Foreskin keratinocyte (primary cell): ENCODE measurements at places on chromosomes 2 and 18.

GRCh38 chr2:10079870-10080535, at the start of gene CYS1:
TSS of gene CYS1 (minus strand) at chr2:10080411. CDS start at chr2:10080223, 188 bp downstream.
- no peak for DNase-seq

GRCh38 chr2:75063906-75064305, 105.5 kb downstream of the POLE4 start:
- DNase-seq: no peak

GRCh38 chr2:230830428-230830827, 34.3 kb upstream of the ITM2C start:
- no peak for DNase-seq

DNA sequence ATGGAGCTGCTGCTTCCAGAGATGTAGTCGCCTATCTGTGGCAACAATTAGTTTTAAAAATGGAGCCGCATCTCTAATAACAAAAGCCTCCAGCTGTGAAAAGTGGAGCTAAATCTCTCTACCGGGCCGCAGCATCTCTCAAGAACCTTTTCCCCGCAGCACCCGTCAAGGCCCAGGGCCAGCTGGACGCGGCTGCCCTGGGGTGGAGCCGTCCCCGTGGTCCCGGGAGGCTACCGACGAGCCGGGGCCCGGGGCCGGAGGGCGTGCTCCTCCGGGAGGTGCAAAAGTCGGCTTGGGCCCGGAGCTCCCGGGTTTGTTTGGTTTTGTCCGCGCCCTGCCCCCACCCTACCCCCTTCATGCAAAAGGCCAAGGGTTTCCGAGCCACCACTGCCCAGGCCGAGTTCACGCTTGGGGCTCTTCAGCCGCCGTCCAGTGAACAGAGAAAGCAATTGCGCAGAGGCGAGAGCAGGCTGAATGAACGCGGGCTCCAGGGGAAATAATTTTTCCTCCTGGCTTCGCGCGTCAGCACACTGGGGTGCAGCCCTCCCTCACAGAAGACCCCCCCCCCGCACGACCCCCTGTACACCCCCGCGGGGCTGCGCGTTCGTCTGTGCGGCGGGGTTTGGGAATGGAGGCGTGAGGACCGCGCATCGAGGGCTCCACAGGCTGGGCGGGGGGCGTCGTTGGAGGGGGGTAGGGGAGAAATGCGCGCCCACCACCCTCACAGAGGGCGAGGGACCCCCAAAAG, 557 bp upstream of the GREB1L start:
- no peak for DNase-seq

DNA sequence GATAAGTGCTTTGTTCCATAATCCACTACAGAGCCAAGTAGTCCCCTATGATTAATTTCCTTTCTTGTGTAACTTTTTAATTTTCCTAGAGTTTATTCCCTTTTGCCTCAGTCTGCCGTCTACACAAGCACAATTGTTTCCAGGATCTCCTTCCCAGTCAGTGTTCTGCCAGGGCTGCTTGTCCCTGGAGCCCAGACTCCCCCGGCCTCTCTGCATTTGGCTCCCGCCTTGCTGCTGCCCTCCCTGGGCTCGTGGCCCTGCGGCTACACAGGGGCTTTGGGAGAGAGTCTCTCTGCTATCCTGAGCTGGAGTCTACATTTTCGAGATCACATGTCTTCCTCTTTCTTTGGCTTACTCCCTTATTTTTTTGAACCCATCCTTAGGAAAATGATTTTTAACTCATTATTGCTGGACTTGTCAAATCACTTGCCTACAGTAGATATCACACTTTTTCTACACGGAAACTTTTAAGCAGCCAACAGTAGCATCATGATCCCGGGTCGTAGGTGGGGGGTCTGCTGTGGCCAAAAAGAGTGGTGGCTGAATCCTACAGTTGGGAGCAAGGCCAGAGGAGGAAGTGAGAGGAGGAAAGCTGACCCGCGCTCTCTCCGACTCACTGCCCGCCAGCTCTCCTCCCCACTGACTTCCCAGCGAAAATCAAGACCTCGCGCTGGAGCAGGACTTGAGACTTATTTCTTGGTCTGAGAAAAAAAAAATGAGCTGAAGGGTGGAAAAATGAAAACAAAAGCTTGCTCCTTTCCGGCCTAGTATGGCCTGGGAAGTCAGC, 9.4 kb downstream of the FBLN7 start:
- DNase-seq: no peak

DNA sequence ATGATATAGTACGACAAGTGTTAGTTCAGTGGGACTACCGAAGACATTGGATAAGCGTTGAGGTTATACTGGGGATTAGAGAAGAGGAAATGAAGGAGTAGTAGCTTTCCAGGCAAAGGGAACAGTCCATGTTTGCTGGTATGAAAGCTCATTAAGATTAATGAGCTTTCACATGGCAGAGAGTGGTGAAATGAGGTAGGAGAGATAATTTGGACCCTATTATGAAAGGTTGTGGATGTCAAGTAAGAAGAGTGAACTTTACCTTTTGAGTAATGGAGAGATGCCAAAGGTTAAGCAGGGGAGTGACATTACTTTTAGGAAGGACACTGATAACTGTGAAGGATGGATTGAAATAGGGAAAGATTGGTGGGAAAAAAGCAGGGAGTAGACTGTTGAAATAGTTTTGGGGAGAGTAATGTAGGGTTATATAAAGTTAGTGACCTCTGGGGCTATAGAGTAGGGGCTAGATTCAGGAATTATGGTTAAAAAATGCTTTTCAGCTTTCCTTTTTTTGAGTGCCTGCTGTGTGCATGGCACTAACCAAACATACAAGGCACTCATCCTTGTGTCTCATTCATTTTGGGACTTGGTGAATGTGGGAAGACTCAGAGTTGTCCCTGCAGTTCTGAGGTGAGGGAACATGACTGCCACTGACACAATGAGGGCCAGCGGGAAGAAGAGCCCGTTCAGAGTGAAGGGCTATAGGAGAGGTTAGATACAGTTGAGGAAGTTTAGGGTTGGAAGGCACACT, 87.2 kb upstream of the STON1 start:
- DNase-seq: no peak

DNA sequence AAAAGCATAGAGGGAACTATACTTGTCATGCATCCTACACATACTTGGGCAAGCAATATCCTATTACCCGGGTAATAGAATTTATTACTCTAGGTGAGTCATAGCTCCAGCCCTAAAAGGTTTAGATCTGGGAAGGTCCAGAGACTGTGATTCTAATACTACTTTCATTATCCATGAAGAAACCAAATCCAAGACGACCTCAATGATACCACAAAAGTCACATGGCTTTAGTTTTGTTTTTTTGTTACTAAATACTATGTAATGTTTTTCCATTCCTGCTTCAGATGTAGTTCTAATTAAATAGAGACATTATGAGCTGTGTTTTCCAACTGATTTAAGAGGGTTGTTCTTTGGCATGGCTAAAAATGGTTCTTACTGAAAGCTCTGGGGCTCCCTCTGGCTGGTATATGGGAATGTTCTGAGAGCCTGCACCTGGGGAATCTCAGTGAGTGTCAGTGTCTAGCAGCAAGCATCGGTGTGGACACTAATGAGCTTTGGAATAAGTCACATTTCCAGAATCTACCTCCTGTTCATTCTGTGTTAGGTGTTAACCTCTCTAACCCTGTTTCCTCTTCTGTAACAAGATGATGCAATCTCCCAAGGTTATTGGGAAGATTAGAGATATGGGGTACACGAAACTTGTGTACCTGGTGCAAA, 20.5 kb upstream of the IL1RL2 start:
- DNase-seq: peak; percentile 66

- peak; percentile 97 for DNase-seq
Measured at GRCh38 chr18:27839141-27839540, 337.8 kb downstream of the CDH2 start.

GRCh38 chr2:53051157-53051556, 716.4 kb upstream of the CHAC2 start:
- DNase-seq: peak; percentile 27

GRCh38 chr18:12621742-12622306, 36.1 kb downstream of the SPIRE1 start:
- peak; percentile 78 for DNase-seq

GRCh38 chr18:23541349-23542093, 38.2 kb downstream of the RMC1 start:
- no peak for DNase-seq

DNA sequence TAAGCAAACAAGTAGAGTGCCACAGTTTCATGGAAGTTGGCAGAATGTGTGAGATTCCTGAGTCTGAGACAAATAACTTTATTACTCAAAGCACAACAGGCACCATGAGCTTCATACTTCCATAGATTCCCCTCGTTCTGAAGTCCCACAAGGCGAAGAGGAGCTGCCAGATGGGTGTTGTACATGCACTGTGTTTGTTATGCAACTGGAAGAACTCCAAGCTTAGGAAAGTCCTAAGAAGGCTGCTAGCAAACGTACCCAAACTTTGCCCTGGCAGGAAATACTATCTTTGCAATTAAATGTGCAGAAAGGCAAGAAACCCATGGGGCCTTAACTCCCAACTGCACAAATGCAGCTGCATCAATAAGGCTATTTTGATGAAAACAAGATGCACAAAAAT, 1.6 kb upstream of the GCA start:
- no peak for DNase-seq

GRCh38 chr2:167607211-167607610, 640.2 kb downstream of the STK39 start:
- no peak for DNase-seq

GRCh38 chr18:11121443-11121849, 27.9 kb downstream of the PIEZO2 start:
- no peak for DNase-seq

- no peak for DNase-seq
Measured at GRCh38 chr2:10224734-10225133, 78.0 kb upstream of the HPCAL1 start.

GRCh38 chr2:155256803-155257202, 558.3 kb downstream of the KCNJ3 start:
- DNase-seq: no peak

- peak; percentile 80 for DNase-seq
Measured at GRCh38 chr2:191878548-191879279, 31.8 kb upstream of the CAVIN2 start.

DNA sequence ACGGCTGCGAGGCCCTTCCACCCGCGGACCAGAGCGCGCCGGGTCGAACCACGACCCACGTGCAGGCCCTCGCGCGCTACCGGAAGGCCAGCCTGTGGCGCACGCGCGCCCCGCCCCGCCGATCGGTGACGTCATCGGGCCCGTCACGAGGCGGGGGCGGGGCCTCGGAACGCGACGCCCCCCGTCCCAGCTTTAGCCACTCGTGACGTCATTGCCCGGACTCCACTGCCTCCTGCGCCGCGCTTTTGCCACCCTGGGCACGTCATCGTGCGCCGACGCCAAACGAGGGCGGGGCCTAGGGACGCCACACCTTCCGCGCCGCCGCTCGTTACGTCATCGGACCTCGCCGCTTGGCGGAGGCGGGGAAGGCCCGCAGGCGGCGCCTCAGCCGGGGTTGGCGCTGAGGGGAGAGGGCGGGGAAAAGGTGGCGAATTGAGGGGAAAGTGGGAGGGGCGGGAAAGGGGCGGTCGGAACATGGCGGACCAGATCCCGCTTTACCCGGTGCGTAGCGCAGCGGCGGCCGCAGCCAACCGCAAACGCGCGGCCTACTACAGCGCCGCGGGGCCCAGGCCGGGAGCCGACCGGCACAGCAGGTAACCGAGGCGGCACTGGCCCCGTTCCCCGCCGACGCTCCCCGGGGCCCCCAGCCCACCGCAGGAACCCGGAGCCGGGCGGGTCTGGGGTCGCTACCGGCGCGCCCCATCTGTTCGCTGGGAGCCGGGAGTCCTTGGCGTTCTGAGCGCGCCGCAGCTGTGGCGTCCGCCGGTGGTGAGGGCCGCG, at the start of gene ATP9B:
TSS of gene ATP9B (plus strand) at position 458 of the 780 bp plus-strand sequence. CDS start at position 475, 17 bp downstream.
- peak; percentile 89 for DNase-seq

DNA sequence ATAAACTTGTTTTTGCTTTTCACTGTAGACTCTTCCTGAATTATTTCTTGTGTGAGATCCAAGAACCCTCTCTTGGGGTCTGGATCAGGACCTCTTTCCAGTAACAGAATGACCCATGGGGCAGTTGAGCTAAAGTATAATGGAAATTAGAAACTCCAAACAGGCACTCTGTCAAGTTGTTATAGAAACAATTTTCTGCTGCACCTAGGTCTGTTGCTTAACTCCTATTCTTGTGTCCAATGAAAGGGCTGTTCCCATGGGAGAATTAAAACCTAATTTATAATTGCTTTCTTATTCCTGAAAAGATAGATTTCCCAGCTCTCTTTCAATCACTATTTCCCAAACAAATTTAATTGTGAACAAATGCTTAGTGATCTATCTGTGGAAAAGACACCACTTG, 1341.3 kb upstream of the PIK3C3 start:
- DNase-seq: no peak

DNA sequence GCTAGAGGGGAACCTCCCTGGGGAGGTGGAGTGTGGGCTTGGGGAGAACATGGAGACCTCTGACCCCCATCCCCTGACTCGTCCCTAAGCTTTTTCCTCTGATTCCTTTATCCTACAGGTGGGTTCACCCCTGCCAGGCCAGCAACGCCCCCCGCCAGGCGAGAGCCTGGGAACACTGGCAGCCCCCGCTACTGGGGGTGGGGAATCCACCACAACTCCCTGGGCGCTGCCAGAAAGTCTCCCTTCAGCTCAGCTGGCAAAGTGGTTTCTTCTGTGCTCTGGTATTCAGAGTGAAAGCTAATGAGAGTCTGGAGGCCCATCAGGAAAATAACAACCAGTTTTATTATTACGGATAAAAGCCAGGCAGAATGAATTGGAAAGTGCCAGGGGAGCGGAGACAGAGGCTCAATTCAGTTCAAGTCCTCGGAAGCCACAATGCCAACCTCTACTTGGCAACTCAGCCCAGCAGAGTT, 2.8 kb downstream of the DIPK1C start:
- DNase-seq: no peak

- peak; percentile 20 for DNase-seq
Measured at GRCh38 chr18:28469946-28470345, 293.0 kb upstream of the CDH2 start.

- no peak for DNase-seq
Measured at GRCh38 chr2:37602040-37602439, 69.4 kb downstream of the CDC42EP3 start.

GRCh38 chr2:131039908-131040660, 53.2 kb downstream of the FAM168B start:
- no peak for DNase-seq

DNA sequence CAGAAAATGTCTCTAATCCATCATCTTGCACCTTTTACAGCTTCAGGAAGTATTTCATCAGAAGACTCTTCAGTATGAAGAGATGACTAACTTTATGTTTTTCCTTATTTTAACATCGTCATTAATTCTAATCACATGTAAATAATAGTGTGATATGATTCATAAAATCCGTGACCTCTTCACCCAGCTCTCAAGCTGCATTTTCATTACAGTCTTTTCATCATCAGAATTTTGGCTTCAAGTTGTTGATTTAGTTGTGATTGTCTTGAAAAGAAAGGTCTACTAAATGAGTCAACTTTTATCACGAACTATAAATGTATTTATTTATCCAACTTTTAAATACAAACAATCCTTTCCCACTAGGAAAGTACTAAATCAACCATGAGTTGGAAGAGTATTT, 410.3 kb downstream of the LRP1B start:
- DNase-seq: no peak

GRCh38 chr2:30356776-30357175, 90.3 kb upstream of the LCLAT1 start:
- DNase-seq: no peak

GRCh38 chr2:220279372-220279771, 651.9 kb downstream of the SLC4A3 start:
- peak; percentile 99 for DNase-seq

GRCh38 chr2:207144173-207144785, 21.5 kb downstream of the KLF7 start:
- no peak for DNase-seq
